ENCODE measurements at places on chromosomes 3 and 15.

GRCh38 chr15:25678500-25678855 is 184.6 kb downstream of the ATP10A start:
- no peak for DNase-seq

- no peak for DNase-seq
Measured at GRCh38 chr15:63915873-63916771, 82.4 kb upstream of the HERC1 start.

- DNase-seq, result no peak
Measured at GRCh38 chr3:168738527-168739325, 643.0 kb upstream of the GOLIM4 start.

- DNase-seq, result no peak
Measured at GRCh38 chr15:93478947-93479346, 389.9 kb upstream of the RGMA start.

DNA sequence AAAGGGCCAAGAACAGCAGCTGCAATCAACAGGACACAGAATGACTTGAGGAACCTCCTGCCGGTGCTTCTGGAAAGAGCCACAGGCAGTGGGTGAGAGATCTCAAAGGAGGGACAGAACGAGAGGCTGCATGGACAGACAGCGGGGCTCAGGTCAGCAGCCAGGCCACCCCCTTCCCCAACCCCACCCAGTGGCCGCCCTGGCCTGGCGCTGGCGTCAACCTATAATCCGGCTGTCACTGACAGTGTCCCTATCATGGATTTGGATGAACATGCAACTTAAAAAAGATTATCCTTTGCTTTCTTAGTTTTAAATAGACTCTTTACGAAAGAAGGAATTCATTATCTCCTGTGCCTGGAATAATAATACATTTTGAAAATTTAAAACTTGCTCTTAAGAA is 54.1 kb downstream of the TRPM1 start:
- DNase-seq, result no peak

- DNase-seq, result peak; percentile 3
Measured at GRCh38 chr15:68821190-68821840, 620 bp upstream of the ANP32A start.

DNA sequence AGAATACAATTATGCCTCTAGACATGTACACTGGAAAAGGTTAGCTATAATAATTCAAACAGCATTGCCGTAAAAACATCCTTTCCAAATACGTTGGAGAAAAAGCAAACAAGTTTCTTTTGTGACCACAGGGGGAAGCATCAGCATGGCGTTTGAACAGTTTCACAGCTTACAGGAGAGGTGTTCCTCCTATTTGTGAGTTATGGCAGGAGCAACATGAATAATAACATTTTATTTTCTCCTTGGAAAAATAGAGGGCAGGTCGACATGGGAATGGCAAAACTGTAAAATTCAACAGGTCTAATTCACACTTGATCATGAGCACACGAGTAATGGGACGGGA is 39.7 kb upstream of the GADL1 start:
- DNase-seq, result no peak

- DNase-seq, result peak; percentile 84
Measured at GRCh38 chr15:74799856-74800558, 12.6 kb upstream of the LMAN1L start.

GRCh38 chr3:147903026-147903425 is 493.9 kb downstream of the ZIC1 start:
- no peak for DNase-seq

- DNase-seq, result no peak
Measured at GRCh38 chr3:99430348-99431134, 207.9 kb upstream of the COL8A1 start.

GRCh38 chr15:29970402-29970695 is 112.4 kb upstream of the GOLGA8J start:
- no peak for DNase-seq

- no peak for DNase-seq
Measured at GRCh38 chr15:80966431-80967197, 23.0 kb downstream of the MESD start.

DNA sequence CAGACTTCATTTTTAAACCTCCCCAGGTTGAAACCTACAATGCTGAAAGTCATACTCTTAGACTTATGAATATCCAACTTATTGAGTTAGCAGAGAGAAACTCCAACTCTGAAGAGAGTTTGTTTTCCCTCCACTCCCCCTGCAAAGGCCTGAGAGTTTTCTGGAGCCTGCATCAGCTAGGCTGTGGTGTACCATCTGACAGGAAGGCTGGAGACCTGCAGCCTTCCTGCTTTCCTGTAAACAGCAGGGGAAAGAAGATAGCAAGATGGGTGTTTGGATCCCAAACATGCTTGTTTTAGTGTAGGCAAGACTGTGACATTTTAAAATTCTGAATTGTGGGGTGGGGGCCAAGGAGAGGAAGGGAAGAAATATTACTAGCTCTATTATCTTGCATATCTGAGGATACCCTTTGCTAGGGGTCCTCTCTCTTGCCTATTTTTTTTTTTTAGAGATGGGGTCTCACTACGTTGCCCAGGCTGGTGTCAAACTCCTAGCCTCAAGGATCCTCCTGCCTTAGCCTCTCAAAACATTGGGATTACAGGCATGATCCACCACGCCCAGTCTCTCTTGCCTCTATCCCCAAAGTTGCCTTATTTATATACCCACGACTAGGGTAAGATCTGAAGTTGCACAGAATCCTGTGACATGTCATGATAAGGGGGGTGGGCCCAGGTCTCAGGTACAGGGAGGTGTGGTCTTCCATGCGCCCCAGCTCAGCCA is 51.0 kb upstream of the USP3 start:
- no peak for DNase-seq

- DNase-seq, result no peak
Measured at GRCh38 chr15:73957785-73958184, 31.5 kb downstream of the LOXL1 start.

DNA sequence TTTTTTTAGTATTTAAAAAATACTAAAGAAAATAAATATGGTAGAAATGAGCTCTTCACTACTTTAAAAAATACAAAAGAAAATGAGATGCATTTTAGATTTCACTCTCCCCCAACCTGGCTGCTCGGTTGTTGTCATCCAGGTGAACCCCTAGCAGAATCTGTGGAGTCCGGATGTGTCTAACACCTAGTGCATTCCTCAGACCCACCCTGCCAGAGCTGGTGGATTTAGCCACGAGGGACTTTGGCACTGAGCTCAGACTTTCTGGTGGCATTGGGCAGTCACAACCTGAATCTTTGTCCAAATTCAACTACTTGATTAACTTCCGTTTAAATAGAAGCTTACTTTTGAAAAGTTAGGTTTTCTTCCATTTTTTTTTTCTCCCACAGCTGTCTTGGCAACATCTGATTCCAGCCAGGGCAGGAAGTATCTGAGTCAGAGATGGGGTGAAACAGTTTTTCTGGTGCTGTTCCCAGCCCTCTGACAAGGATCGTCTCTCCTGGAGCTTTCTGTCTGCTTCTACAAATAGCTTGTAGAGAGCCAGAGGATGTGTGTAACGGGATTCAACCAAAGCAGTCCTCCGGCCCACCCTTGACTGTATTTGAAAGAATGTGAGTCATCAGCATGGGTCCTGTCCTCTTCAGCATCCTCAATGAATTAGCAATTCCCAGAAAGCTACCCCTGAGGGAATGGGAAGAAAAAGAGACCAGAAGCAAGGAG is 301.8 kb upstream of the MCTP2 start:
- no peak for DNase-seq

GRCh38 chr3:43223670-43224364 is 62.5 kb upstream of the SNRK start:
- DNase-seq, result peak; percentile 15

- DNase-seq, result no peak
Measured at GRCh38 chr3:171824116-171824515, 13.8 kb upstream of the PLD1 start.

GRCh38 chr15:32694222-32694983 is 23.4 kb upstream of the GREM1 start:
- no peak for DNase-seq
